ENCODE measurements at places on chromosomes 3 and 15.

- DNase-seq = no peak
Measured at GRCh38 chr3:178485756-178486155, 50.5 kb upstream of the KCNMB2 start.

DNA sequence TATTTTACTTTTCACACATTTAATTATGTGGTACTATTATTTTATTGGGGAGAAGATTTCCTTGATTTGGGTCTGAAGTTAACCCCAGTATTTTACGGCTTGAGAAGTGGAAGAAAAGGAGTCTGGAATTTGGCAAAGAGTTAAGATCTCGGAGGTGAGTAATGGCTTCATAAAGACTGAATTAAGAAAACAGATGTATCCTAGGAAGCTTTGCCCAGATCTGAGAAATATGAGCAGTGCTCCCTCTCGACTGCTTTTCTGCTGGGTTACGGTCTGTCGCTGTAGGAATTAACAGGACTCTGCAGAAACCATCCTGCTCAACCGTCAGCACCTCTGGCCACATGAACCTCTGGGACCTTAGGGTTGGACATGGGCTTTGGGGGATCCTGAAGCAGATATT lies 163.6 kb upstream of the NDN start:
- DNase-seq = no peak

- DNase-seq = no peak
Measured at GRCh38 chr15:49270541-49271421, 100.7 kb downstream of the GALK2 start.

DNA sequence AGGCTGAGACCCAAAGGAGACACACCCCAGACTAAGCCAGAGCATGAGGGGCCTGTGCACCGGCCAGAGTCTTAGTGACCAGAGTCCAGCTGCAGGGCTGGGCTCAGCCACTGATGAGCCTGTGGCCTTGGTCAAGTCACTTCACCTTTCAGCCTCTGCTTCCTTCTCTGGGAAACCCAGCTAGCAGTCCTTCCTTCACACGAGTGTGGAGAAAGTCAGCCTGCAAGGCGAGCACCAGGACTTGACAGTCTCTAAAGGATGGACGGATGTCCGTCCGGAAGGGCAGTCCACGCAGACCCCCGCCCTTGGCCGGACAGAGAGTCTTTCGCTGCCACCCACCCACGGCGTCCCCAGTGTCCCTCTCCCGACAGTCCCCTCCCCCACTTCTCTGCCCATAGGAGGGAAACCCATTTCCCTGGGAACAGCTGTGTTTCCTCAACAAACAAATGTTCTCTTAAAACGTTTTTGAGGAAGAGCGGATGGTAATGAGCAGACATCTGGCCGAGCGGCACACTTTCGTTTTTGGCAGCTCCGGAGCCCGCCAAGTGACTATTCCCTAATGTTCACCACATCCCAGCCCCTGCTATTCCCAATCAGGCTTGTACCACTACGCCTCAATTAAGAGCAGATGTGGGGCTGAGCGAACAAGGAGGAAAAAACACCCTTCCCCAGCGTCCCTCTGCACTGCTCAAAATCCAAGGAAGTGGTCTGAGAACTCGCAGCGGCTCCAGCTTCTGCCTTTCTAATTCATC lies 129.1 kb upstream of the SMAD3 start:
- no peak for DNase-seq

DNA sequence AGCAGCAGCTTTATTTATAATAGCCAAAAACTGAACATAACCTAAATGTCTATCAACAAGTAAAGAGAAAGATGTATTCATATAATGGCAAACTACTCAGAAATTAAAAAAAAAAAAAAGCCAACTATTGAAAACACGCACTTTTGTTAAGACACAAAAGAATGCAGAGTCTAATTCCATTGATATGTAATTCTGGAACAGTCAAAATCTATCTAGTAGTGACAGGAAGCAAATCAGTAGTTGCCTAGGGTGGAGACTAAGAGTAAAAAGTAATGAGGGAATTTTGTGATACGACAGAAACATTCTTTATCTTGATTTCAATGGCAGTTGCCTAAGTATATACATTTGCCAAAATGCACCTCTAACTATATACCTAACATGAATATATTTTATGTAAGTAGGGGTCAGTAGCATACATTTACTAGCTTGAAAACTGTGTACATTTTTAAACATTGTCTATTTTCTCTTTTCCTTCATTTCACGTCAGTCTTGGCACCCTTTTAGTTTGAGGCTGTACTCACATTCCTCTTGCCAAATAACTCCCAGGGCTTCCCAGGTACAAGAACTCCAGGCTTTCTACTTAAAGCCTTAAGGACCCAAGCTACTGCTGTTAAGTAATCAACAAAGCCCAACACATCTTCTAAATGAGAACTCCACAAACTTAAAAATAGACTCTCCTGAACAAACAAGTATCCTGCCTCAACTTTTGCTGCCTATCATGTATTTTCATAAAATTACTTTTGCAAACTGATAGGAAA lies 54.7 kb downstream of the ADAM10 start:
- DNase-seq = no peak

DNA sequence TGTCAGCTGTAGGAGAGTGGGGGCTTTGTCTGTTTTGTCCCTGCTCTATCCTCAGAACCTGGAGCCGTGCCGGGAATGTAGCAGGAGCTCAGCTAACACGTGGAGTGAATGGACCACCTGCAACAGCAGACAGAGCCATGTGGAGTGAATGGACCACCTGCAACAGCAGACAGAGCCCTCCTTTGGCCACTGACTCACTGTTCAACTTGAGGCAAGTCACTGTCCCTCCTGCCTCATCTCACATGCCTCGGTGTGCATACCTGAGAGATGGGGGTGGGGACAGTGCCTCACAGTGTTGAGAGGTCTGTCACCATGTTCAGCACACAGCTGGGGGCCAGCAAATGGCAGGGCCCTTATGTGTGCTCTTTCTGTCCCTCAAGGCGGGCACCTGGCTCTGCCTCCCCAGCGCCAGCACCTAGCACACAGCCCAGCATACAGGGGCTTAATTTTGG lies 27.9 kb downstream of the FEM1B start:
- no peak for DNase-seq

DNA sequence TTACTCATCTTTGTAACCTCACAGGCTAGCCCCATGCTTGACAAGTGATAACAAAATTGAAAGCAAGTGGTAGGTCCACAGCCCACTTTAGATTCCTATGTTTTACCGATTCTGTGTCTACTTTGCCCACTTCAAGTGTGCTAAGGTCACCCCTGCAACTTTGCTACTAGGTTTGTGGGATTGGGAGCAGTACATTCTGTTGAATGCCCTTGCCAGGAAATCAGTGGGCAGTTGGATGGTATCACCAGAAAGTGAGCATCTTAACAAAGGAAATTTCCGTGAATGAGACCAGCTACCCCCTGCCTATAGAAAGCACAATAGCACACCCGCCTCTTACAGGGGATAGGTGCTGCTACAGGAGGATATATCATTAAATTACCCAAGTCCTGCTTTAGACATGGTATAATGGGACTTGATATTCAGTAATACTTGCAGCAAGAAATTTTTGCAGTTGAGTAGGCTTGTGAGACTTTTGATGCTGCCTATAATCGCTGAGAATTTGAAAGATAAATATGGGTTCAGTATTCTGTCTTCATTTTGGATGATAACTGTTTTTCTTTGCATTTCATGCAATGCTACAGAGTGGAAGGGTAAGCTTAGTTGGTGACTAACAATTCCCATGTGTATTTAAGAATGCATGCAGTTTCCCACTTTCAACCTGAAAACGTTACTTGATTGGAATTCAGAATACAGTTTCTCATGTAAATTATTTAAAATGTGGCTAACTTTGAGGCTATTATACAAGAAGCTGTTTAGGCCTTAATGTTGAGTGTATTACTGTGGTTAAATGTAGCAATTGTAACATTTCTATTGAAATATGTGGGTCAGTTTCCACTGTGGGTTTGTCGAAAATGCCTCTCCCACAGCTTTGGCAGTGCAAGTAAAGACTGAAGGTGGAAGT lies 9.5 kb downstream of the EBLN2 start:
- no peak for DNase-seq

DNA sequence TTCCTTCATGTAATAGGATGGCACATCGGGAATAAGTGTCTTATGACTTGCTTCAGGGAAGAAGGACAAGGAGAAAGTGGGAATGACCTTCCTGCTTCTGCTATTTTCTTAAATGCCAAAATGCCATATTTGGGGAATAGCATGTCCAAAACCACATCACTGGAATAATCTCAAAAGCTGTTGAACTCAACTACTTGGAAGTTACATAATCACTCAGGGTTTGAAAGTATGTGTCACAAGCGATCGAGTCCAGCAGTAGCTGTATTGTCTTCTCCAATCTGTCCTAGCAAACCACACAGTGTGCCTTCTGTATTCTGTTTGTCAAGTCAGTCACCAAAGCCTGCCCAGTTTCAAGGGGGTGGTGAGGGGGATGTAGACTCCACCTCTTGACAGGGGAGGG lies 58.3 kb upstream of the GADL1 start:
- DNase-seq = no peak

DNA sequence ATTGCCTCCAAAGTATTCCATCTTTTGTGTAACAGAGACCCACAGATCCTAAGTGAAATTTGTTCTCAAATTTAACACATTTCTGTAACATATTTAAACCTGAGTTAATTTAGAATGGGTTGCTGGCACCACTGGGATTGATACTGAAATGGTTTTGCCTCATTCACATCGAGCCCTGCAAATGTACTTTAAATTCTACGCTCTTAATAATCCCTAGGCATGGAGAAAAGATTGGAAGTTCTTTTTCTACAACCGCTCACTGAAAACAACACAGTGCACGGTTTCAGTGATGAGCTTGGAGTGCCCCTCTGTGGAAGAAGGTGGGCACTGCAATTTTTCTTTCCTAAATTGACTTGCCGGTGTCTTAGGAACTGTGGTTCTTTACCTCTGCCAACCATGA lies 109.9 kb upstream of the ATP11B start:
- peak; percentile 21 for DNase-seq

GRCh38 chr3:4848176-4848825 lies 130.9 kb upstream of the BHLHE40 start:
- no peak for DNase-seq

GRCh38 chr3:169143506-169143905 lies 520.0 kb downstream of the MECOM start:
- no peak for DNase-seq

GRCh38 chr3:106877627-106878026 lies 499.6 kb upstream of the CCDC54 start:
- DNase-seq = no peak

- DNase-seq = no peak
Measured at GRCh38 chr3:133037436-133037835, 755 bp upstream of the TMEM108 start.

DNA sequence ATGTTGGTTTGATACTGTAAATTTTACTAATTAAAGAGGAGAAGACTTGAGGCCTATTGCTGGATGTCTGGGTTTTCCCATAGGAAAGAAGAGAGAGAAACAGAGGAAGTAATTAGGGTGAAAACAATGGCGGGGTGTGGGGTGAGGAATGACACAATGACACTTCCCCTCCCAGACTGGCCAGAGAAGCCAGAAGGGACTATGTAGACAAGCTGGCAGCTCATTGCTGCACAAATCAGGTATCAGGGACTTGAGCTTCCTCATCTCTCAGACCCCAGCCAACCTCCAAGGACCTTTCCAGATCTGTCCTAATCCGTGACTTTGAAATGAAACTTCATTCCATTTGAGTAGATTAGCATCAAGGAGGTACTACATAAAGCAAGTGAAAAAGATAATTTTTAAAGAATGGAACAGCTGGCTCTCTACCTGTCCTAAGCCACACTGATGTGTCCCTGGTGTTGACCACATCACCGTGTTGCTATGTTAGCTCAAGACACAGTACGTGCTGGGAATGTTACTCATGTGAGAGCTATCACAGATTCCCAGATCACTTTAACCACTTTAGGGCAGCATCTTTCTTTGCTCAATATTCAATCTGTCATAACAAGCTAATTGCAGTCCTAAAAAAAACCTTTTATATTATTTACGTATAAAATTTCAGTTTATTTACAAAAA lies 22.2 kb downstream of the TMEM212 start:
- DNase-seq = no peak

DNA sequence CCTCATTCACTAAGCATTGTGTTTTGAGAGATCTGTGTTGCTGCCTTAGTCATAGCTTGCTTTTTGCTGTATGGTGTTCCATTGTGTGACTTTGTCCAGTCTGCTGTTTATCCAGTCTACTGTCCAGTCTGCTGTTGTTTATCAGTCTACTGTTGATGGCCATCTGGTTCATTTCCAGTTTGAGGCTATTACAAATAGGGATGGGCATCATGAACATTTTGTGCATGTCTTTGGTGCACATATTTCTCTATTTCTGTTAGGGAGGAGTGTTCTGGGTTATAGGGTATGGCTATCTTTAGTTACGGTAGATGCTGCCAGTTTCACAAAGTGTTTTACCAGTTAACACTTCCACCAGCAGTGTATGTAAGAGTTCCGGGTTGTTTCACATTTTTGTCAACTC lies 22.2 kb upstream of the CLEC3B start:
- no peak for DNase-seq

GRCh38 chr3:102059145-102059943 lies 210.0 kb downstream of the NFKBIZ start:
- no peak for DNase-seq

GRCh38 chr3:20043396-20043795 lies 3.1 kb downstream of the KAT2B start:
- DNase-seq = peak; percentile 30

All from activated CD4-positive, alpha-beta T cell treated with anti-CD3 and anti-CD28 coated beads for 1 hour (primary cell).